Osteocyte (in vitro differentiated cells): ENCODE measurements at places on chromosomes 5 and 9. TPM values are rescaled to one million over a fixed set of nuclear protein-coding genes. Genes with fewer than 3 reads are reported as not detected.

DNA sequence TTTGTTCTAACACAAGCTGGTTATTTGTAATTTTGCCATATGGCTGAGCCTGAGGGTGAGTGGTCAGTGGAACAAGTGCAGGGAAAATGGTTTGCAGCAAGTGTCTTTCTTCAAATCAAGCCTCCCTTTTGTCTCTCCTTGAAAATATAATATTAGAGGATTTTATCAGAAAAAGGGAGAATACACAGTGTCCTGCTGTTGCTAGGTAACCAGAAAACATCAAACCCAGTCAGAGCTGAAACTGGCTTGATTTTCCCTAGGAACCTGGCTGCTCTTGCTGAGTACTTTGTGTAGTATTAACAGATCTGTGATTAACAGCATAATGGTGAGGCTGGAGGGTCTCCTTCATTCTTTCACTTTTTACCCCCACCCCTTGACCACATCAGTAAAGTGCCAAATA, 314.0 kb downstream of the ARHGEF28 start:
- H3K4me1 ChIP-seq = peaks cover 64% of the 10 kb centered on the region
- no peak overlapping the region for H3K4me3 ChIP-seq
- no peak for DNase-seq
- H3K36me3 ChIP-seq = peaks cover 16% of the 10 kb centered on the region

DNA sequence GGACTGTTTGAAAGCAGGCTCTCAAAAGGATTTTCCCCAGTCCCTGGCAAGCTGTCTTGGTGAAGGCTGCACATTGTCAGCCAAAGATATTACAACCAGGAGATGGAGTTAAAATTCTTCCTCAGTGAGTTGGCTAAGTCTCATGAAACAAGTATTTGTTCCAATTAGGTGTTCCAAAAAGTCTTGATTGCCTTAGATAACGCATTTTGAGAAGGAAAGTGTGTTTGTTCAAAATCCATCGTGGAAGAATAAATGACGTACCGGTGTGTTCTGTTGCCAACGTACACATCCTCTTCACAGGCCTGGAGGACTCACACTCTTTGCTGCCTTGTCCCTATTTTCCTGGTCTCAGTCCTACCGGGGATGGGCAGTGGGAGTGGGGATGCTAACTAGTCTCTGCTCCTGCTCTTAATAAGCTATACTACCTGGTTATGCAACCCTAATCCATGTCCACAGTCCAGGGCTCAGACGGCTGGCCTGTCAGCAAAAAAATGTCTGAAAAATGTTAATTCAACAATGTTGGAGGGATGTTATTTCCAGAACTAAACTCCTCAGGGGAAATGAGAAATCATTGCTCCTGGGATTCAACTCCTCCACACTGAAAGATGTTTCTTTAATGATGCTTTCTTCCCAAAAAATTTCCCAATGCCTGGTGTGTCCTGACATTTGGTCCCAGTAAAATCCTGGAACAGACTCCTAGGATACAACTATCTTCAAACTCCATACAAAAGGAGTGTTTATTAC, 175.3 kb upstream of the KLF9 start:
- no peaks in the 10 kb centered on the region for H3K27me3 ChIP-seq
- DNase-seq = no peak
- no peaks in the 10 kb centered on the region for H3K36me3 ChIP-seq
- peaks cover 15% of the 10 kb centered on the region for H3K4me1 ChIP-seq

DNA sequence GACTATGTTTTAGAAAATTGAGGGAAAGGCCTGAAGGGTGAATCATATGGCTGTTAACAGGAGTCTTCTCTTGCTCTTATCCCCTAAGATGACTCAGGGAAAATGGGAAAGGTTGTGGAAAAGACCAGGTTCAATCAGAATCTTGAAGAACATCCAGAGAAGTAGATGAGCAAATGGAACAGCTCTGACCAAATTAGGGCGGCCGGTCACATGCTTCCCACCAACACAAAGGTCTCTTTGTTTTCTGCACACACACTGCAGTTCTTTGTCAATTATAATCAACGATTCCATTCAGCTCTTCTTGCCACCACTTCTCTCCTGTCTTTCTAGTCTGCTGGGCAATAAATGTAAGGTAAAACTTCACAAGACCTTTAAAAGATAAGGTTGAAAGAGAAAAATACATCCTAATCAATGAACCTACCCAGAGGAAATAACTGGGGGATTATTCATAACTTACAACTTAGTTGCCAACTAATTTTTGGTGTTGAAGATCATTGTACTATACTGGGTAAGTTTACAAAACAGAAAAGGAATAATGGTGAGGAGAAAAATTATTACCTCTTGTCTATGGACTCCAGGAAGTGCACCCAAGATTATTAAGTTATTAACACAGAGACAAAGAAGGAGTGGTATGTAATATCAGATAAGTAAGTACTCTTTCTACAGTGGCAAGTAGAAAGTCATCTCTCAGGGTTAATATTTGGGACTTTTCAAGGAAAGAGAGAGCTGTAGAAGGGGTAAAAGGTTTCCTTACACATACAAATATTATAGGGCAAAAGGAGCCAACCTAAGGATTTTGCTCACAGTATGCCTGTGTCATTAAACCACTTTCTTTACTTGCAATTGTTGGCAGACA, 441.9 kb upstream of the PIK3R1 start:
- H3K27me3 ChIP-seq = peaks cover 4% of the 10 kb centered on the region
- no peaks in the 10 kb centered on the region for H3K4me1 ChIP-seq
- no peaks in the 10 kb centered on the region for H3K36me3 ChIP-seq
- no peak overlapping the region for H3K27ac ChIP-seq
- H3K4me3 ChIP-seq = no peak overlapping the region
- no peak for DNase-seq

- H3K4me3 ChIP-seq = no peak overlapping the region
Observed at GRCh38 chr5:54769072-54769471, 216.3 kb downstream of the ESM1 start.

DNA sequence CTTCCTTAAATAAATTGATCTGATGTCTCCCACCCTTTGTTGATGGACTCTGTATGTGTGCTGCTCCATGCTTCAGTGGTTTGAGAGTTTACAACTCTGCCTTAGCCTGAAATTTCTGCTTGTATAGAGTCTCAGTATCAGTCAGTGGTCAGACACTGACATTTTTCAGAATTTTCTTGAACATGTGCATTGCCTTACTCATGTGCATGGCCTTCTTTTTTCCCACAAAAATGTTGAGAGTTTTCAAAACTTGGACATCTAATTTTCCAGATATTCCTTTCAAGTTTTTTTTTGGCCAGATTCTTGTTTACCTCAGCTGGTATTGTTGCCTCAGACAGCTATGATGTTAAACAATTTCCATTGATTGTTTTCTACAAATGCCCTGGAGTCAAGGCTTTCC, 427.1 kb upstream of the CHD1 start:
- no peaks in the 10 kb centered on the region for H3K36me3 ChIP-seq
- H3K27ac ChIP-seq = no peak overlapping the region
- no peak for DNase-seq
- no peak overlapping the region for H3K4me3 ChIP-seq
- H3K4me1 ChIP-seq = no peaks in the 10 kb centered on the region

- no peak for DNase-seq
- H3K27ac ChIP-seq = no peak overlapping the region
Observed at GRCh38 chr5:143056339-143056704, 286.1 kb downstream of the ARHGAP26 start.

GRCh38 chr5:136195971-136196820, 3.2 kb upstream of the SMIM32 start:
- H3K4me1 ChIP-seq = peaks cover 12% of the 10 kb centered on the region
- peaks cover 31% of the 10 kb centered on the region for H3K27me3 ChIP-seq
- DNase-seq = no peak
- no peak overlapping the region for H3K27ac ChIP-seq
- no peak overlapping the region for H3K4me3 ChIP-seq
- H3K36me3 ChIP-seq = no peaks in the 10 kb centered on the region

DNA sequence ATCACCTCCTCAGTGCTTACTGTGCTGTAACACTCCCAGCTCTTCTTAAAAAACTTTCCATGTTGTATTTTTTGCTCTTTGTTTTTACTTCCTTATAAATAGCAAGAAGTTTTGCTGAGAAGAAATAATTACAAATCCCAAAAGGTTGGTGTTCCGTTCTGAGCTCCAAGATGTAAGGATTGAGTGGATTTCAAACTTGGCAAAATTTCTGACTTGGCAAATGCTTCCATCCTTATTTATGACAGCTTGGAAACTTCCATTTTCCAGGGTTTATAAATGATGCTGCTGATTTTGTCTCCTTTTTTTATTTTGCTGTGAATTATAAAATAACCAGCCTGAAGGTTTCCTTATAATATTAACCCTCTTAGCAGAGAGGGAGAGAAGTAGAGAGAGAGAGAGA, 151.9 kb downstream of the NTRK2 start:
- DNase-seq = no peak
- H3K4me1 ChIP-seq = peaks cover 4% of the 10 kb centered on the region
- no peak overlapping the region for H3K27ac ChIP-seq
- no peaks in the 10 kb centered on the region for H3K36me3 ChIP-seq
- H3K4me3 ChIP-seq = no peak overlapping the region

DNA sequence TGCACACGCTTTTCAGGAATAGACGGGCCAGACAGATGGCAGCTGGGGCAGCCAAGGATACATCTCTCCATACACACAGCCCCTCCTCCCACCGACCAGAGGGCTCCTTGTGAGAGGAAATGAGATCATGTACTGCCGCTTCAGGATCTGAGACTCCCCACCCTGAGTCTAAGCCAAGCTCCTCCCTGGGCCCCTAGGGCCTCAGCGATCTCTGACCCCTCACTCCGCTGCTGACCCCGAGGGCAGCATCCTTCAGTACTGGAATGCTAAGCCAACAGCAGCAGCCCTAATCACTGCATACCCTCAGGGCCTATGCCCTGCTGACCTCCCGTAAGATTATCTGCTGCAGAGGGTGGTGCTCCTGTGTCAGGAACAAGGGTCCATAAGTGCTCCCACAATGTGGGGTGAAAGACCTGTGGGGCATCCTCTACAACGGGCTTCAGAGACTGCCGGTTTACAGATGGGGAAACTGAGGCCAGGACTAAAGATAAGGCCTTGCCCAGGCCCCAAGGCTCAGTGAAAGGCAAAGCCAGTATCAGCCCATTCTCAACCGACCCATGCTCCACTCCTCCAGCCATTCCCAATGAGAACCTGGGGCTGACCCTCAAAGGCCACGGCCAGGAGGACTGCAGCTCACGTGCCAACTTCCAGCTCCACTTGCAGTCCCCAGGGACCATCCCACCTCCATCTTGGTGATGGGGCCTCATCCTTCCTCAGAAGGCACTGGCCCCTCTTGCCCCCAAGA, 37.5 kb downstream of the BICD2 start:
- H3K36me3 ChIP-seq = peaks cover 5% of the 10 kb centered on the region
- H3K27ac ChIP-seq = peak overlapping the region; percentile 10
- DNase-seq = peak; percentile 66
- no peak overlapping the region for H3K4me3 ChIP-seq
- H3K4me1 ChIP-seq = peaks cover 11% of the 10 kb centered on the region
- no peaks in the 10 kb centered on the region for H3K27me3 ChIP-seq

- no peak overlapping the region for H3K27ac ChIP-seq
- peaks cover 26% of the 10 kb centered on the region for H3K4me1 ChIP-seq
- H3K4me3 ChIP-seq = no peak overlapping the region
- H3K27me3 ChIP-seq = no peaks in the 10 kb centered on the region
Observed at GRCh38 chr9:70079417-70080037, 35.9 kb downstream of the MAMDC2 start.

DNA sequence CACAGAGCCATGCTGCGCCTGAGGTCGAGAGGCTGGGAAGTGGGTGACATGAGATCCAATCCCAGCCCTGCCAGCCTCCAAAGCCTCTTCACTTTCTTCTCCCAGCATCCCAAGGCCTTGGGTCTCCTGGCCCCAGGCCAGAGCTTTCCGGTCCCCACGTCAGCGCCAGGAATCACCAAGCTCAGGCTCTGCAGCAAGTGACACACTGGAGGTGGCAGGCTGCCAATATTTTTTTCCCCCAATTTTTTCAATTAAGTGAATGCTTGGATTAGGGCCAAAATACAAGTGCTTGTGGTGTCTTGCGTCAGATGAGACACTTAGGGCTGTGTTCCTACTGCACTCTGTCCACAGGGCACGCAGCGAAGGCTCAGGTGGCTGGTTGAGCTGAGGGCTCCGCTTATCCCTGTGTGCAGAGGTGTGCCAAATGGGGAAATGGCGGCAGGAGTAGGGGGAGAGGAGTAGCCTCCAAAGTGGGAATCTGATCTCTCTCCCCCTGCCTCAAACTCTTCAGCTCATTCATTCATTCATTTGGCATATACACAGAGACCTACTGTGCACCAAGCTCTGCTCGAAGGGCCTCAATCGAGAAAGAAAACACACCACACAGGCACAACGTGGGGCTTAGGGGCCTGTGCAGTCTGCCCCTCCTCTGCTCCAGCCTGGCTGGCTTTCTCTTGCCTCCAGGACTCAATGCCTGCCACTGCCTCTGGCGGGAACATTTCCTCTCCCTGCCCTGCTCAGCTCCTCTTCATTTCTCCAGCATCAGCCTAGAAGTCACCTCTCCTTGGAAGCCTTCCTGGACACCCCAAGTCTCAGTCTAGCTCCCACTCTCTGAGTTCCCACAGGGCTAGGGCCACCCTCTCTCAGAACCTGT, 16.6 kb downstream of the SH3PXD2B start:
- H3K27ac ChIP-seq = no peak overlapping the region
- H3K4me3 ChIP-seq = no peak overlapping the region
- H3K4me1 ChIP-seq = peaks cover 21% of the 10 kb centered on the region
- H3K27me3 ChIP-seq = no peaks in the 10 kb centered on the region
- peaks cover 5% of the 10 kb centered on the region for H3K36me3 ChIP-seq

DNA sequence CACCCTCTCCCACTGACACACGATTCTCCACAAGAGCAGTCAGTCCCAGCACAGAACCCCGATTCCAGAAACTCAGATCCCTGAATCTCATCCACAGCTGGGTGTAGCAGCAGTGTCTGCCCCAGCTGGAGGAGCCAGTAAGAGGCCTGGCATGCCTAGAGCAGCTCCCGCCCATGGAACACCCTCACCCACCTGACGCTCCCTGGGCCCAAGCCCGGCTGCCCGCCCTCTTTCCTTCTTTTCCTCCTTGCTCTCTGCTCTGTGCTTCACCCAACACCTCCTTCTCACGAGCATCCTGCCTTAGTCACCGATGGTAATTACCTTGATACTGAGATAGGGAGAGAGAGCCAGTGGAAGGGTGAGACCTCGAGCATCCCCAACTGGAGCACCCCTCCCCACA, 8.7 kb downstream of the PCDH1 start:
- no peak for DNase-seq
- peaks cover 3% of the 10 kb centered on the region for H3K4me1 ChIP-seq
- H3K27me3 ChIP-seq = peaks cover 29% of the 10 kb centered on the region
- H3K36me3 ChIP-seq = peaks cover 5% of the 10 kb centered on the region
- H3K27ac ChIP-seq = no peak overlapping the region

- no peaks in the 10 kb centered on the region for H3K4me1 ChIP-seq
- no peaks in the 10 kb centered on the region for H3K36me3 ChIP-seq
- no peak overlapping the region for H3K4me3 ChIP-seq
Observed at GRCh38 chr5:1889321-1890065, 6.8 kb upstream of the IRX4 start.

The CRB2 gene
- total RNA-seq = not detected in 2 replicates

The GPX8 gene
- total RNA-seq = 139 and 154 TPM in 2 replicates
